Immature natural killer cell (primary cell): ENCODE measurements at places on chromosomes 16 and 17.

- H3K4me3 ChIP-seq, result no peak overlapping the region
- peak overlapping the region; percentile 61 for H3K27ac ChIP-seq
- peaks cover 4% of the 10 kb centered on the region for H3K27me3 ChIP-seq
Observed at GRCh38 chr17:2083613-2084035, 28.7 kb downstream of the HIC1 start.

- DNase-seq, result peak; percentile 33
- peak overlapping the region; percentile 83 for H3K4me3 ChIP-seq
- H3K4me1 ChIP-seq, result peaks cover 53% of the 10 kb centered on the region
- H3K27me3 ChIP-seq, result peaks cover 6% of the 10 kb centered on the region
- H3K27ac ChIP-seq, result peak overlapping the region; percentile 87
Observed at GRCh38 chr17:9566067-9566466, 9.6 kb downstream of the STX8 start.

- H3K27ac ChIP-seq, result no peak overlapping the region
- DNase-seq, result no peak
- H3K36me3 ChIP-seq, result peaks cover 10% of the 10 kb centered on the region
- H3K4me3 ChIP-seq, result no peak overlapping the region
- peaks cover 17% of the 10 kb centered on the region for H3K4me1 ChIP-seq
Observed at GRCh38 chr16:70747703-70748631, 53.0 kb downstream of the VAC14 start.

DNA sequence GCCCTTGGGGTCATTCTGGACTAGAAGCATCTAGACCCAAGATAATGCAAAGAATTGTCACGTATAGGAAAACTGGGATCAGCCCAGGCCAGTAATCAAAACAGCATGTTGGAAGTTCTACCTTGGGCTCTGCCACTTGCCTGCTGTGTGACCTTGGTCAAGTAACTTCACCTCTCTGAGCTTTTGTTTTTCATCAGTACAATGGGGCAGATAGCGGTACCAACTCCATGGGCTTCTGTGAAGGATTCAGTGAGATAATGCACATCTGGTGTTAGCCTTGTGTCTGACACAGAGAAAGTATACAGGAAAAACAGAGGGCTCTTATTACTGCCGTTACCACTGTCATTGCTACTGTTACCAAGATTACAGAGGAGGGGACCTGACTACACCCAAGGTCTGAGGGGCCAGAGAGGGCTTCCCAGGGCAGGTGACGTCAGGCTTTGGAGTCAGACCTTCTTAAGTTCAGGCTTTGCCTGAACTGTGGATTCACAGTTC, 24.6 kb downstream of the CMIP start:
- peaks cover 5% of the 10 kb centered on the region for H3K27me3 ChIP-seq
- peak overlapping the region; percentile 76 for H3K4me3 ChIP-seq
- peaks cover 93% of the 10 kb centered on the region for H3K4me1 ChIP-seq
- no peaks in the 10 kb centered on the region for H3K36me3 ChIP-seq
- peak overlapping the region; percentile 97 for H3K27ac ChIP-seq
- DNase-seq, result peak; percentile 56

- no peak overlapping the region for H3K4me3 ChIP-seq
- no peak overlapping the region for H3K27ac ChIP-seq
- no peak for DNase-seq
- H3K36me3 ChIP-seq, result peaks cover 48% of the 10 kb centered on the region
- H3K27me3 ChIP-seq, result no peaks in the 10 kb centered on the region
Observed at GRCh38 chr16:47519546-47519945, 58.4 kb downstream of the PHKB start.

DNA sequence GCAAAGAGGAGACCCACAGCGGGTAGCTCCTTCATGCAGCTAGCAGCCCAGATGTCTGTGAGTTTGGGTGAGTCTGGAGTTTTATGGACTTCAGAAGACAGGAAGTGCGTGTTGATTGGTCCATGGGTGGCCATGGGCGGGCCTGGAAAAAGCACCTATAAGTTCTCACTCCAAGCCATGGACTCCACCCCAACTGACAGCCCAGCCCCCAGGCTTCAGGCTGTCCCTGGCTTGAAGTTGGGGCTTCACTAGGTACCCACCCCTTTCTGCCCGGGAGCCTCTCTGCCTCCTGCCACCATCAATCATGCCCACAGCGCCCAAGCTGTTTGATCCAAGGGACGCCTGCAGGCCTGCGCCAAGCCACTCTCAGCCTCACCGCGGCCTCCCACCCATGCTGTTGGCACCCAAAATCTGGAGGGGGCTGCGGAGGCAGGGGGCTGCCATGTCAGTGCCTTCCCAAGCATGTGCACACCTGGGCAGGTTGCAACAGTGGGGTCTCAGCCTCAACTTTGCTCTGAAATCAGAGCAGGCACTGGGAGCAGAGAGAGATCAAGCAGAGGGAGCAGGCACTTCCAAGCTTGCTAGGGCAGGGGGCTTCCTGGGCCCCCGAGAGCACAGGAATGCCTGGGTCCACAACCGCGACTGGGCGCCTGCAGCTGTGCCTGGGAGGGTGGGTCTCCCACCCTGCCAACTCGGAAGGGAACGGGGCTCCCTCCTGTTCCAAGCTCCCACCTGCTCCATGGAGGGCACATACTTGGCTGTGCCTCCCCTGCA, 1503.7 kb downstream of the CDH11 start:
- no peak overlapping the region for H3K27ac ChIP-seq
- H3K4me3 ChIP-seq, result no peak overlapping the region
- H3K27me3 ChIP-seq, result no peaks in the 10 kb centered on the region
- DNase-seq, result no peak
- no peaks in the 10 kb centered on the region for H3K4me1 ChIP-seq

- H3K27ac ChIP-seq, result peak overlapping the region; percentile 98
- peaks cover 3% of the 10 kb centered on the region for H3K36me3 ChIP-seq
- H3K4me3 ChIP-seq, result peak overlapping the region; percentile 78
- peaks cover 16% of the 10 kb centered on the region for H3K27me3 ChIP-seq
Observed at GRCh38 chr16:48611329-48612137, 1.6 kb upstream of the N4BP1 start.

GRCh38 chr17:27545562-27546229, 85.3 kb upstream of the LGALS9 start:
- DNase-seq, result no peak
- H3K4me1 ChIP-seq, result peaks cover 68% of the 10 kb centered on the region
- H3K4me3 ChIP-seq, result no peak overlapping the region

DNA sequence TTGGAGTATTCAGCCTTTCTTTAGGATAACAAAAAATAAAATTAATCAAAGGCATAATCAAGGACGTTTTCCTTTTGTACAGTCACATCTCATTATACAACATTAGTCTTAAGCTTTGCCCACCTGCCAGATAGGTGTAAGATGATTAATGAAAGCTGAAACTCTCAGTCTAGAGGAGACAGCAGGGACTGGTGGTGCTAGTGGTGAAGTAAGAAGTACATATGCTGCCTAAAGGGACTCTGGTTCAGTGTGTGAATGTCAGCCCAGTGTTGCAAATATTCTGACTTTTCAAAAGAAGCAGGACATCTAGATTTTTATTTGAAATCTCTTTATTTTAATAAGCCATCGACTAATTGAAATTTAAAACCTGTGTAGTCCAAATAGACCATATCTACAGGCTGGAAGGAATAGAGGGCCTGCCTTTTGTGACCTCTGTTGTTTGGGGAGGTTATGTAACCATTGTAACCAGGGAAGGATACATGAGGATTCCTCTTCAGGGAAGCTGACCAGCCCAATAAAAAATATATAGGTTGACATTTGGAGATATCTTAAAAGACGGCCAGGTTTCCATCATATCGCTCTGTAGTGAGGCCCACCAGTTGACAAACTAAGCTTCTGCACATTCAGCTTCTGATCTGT, 54.1 kb downstream of the FTO start:
- no peaks in the 10 kb centered on the region for H3K36me3 ChIP-seq
- H3K4me1 ChIP-seq, result peaks cover 9% of the 10 kb centered on the region
- no peak overlapping the region for H3K4me3 ChIP-seq
- peak overlapping the region; percentile 15 for H3K27ac ChIP-seq

- H3K36me3 ChIP-seq, result peaks cover 3% of the 10 kb centered on the region
- no peak overlapping the region for H3K27ac ChIP-seq
- no peak for DNase-seq
- H3K27me3 ChIP-seq, result peaks cover 9% of the 10 kb centered on the region
- peaks cover 24% of the 10 kb centered on the region for H3K4me1 ChIP-seq
Observed at GRCh38 chr16:89974870-89975269, 26.3 kb downstream of the DEF8 start.

- no peaks in the 10 kb centered on the region for H3K4me1 ChIP-seq
- H3K4me3 ChIP-seq, result no peak overlapping the region
- H3K27ac ChIP-seq, result no peak overlapping the region
- no peak for DNase-seq
- H3K36me3 ChIP-seq, result no peaks in the 10 kb centered on the region
Observed at GRCh38 chr16:65875381-65876055, 491.0 kb upstream of the CDH5 start.

GRCh38 chr17:34254146-34254545, 939 bp upstream of the CCL2 start:
- no peak for DNase-seq
- peaks cover 4% of the 10 kb centered on the region for H3K27me3 ChIP-seq

DNA sequence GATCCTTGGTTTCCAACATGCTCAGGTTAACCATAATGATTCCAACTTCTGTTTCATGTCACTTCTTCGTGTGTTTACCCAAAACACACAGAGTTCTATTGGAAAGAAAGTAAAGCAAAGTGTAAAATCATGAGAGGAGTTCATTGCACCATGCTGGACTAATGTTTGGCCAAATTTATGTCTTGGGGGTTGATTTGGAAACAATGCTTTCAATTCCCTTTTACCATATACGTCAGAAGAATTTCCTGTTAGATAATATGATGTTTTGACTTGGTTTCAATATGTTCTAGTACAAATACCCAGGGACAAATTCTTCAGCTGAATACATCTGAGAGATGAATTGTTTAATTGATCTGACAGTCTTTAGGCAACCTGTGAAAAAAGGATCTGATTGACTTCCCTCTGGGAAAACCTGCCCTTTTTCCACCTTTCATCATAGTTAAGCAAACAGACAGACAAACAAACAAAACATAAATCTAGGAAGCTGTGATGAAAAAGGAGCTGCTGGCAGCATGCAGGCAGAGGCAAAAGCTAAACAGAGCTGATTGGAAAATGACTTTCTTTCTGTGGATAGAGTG, 26.0 kb upstream of the MPHOSPH6 start:
- no peaks in the 10 kb centered on the region for H3K36me3 ChIP-seq
- no peaks in the 10 kb centered on the region for H3K27me3 ChIP-seq
- peaks cover 11% of the 10 kb centered on the region for H3K4me1 ChIP-seq
- H3K4me3 ChIP-seq, result no peak overlapping the region
- H3K27ac ChIP-seq, result no peak overlapping the region
- DNase-seq, result no peak

DNA sequence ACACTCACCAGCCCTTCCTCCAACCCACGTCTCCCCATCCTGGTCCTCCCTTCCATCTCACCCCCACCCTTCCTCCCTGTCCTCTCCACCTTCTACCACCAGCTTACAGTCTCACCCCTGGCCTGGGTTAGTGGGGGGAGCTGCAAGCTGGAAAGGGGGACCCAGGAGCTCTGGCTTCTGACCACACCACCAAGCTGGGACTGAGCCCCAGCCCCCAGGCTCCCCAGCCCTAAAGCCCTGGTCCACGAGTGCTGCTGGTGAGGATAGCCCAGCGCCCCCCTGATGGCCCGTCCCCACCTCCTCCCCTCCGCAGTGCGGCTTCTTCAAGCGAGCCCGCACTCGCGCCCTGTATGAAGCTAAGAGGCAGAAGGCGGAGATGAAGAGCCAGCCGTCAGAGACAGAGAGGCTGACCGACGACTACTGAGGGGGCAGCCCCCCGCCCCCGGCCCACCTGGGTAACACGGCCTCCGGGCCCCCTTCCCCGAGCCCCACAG, 7.2 kb upstream of the PDK2 start:
- peaks cover 2% of the 10 kb centered on the region for H3K27me3 ChIP-seq
- H3K36me3 ChIP-seq, result no peaks in the 10 kb centered on the region
- no peak overlapping the region for H3K4me3 ChIP-seq
- no peak overlapping the region for H3K27ac ChIP-seq

GRCh38 chr16:86065711-86066110, 166.7 kb downstream of the IRF8 start:
- no peaks in the 10 kb centered on the region for H3K36me3 ChIP-seq
- no peak for DNase-seq
- H3K4me3 ChIP-seq, result no peak overlapping the region
- H3K27me3 ChIP-seq, result no peaks in the 10 kb centered on the region
- no peak overlapping the region for H3K27ac ChIP-seq

DNA sequence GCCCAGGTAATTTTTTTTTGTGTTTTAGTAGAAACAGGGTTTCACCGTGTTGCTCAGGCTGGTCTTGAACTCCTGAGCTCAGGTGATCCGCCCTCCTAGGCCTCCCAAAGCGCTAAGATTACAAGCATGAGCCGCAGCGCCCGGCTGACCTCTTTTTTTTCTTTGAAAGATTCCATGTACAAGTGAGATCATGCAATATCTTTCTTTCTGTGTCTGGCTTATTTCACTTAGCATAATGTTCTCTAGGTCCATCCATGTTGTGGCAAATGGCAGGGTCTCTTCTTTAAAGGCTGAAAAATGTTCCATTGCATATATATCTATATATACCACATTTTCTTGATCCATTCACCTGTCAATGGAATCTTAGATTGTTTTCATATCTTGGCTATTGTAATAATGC, 255.0 kb upstream of the MYOCD start:
- no peaks in the 10 kb centered on the region for H3K27me3 ChIP-seq
- no peak for DNase-seq
- H3K27ac ChIP-seq, result no peak overlapping the region
- no peaks in the 10 kb centered on the region for H3K4me1 ChIP-seq

GRCh38 chr16:73405851-73406250, 357.9 kb upstream of the ZFHX3 start:
- no peaks in the 10 kb centered on the region for H3K4me1 ChIP-seq
- no peak for DNase-seq
- H3K27me3 ChIP-seq, result no peaks in the 10 kb centered on the region
- no peaks in the 10 kb centered on the region for H3K36me3 ChIP-seq
- H3K27ac ChIP-seq, result no peak overlapping the region
- no peak overlapping the region for H3K4me3 ChIP-seq

DNA sequence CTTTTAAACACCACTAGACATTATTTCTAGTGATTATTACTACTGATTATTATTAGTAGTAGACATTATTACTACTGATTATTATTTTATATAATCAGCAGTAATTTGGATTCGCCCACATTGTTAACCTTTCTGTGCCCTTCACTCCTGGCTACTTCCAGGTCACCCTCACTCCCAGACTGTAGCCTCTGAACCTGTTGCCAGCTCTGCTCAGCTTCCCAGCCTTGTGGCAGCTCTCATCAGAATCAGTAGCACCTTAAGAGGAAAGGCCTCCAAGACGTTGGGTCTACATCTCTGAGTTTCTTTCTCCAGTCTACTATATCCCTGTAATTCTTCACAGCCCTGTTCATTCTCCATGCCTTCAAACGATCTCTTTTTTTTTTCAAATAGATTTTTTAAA, 137.0 kb downstream of the KATNIP start:
- no peak for DNase-seq
- H3K36me3 ChIP-seq, result peaks cover 5% of the 10 kb centered on the region
- H3K4me3 ChIP-seq, result no peak overlapping the region
- peaks cover 2% of the 10 kb centered on the region for H3K27me3 ChIP-seq

DNA sequence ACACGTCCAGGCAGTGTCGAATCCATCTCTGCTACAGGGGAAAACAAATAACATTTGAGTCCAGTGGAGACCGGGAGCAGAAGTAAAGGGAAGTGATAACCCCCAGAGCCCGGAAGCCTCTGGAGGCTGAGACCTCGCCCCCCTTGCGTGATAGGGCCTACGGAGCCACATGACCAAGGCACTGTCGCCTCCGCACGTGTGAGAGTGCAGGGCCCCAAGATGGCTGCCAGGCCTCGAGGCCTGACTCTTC, 7.2 kb upstream of the CD68 start:
- peaks cover 51% of the 10 kb centered on the region for H3K36me3 ChIP-seq
- peak overlapping the region; percentile 97 for H3K4me3 ChIP-seq
- H3K4me1 ChIP-seq, result peaks cover 45% of the 10 kb centered on the region
- peaks cover 36% of the 10 kb centered on the region for H3K27me3 ChIP-seq
